ENCODE measurements at places on chromosomes 4 and X.

DNA sequence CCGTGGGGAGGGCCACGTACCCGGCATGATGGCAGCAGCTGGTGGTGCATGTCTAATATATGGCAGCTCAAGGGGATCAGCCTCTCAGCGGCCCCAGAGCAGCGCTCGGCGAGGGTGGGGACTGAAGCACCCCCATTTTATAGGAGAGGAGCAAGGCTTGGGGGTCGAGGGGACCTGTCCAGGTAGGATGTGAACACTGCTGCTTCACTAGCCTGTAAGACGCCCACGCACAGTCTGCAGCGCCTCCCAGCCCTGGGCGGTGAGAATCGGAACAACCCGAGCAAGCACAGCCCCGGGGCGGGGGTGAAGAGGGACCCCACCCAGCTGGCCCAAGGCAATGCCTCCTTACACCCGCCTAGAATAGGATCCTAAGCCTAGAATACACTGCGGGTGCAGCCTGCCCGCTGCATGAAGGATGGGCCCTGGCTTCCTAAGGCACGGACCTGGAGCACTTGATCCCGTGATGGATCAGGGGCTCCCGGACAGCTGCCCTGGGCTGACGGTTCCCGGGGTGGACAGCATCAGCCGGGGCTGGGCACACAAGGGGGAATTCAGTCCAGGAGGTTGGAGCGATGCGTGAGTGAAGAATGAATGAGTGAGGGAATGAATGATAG lies 17.6 kb downstream of the ADRA2C start:
- DNase-seq, result no peak

- no peak for DNase-seq
Observed at GRCh38 chr4:174230680-174231079, 52.8 kb downstream of the FBXO8 start.

- no peak for DNase-seq
Observed at GRCh38 chr4:84647312-84647884, 64.5 kb downstream of the CDS1 start.

DNA sequence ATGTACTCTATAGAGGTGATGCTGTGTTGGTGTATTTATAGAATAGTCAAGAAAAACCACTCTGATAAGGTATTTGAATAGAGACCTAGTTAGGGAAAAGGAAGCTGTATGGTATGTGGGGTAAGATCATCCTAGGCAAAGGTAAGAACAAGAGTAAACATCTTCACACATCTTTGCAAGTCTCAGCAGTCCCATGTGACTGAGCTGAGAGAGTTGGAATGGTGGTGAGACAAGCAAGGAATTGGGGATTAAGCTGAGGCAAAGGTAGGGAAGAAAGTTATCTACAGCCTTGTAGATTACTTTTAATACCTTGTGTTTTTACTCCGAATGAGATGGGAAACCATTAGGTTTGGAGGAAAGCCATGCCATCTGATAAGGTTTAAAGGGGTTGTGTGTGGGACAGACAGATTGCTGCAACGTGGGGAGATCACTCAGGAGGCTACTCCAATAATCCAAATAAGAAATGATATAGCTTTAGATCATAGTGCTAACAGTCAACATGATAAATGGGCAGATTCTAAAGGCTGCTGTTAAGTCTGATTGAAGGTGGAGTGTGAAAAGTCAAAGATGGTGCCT lies 31.7 kb upstream of the MANBA start:
- no peak for DNase-seq

DNA sequence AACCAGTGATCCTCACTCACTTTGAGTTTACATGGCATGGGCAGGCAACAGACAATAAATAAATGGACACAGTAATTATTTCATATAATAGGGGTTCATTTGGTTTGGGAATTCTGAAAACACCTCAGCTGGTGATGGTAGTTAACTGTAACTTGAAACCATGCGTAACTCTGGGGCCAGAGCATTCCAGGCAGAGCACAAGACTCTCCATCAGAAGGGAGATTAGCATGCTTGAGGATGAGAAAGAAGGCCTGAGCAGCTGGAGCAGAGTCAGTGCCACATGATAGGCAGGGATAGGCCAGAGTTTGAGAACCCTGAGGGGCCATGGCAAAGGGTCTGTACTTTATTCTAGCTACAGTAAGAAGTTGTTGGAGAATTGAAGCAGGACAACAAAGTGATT lies 56.3 kb upstream of the CXCL8 start:
- DNase-seq, result no peak

- no peak for DNase-seq
Observed at GRCh38 chrX:131067216-131067615, 9.1 kb downstream of the ARHGAP36 start.

- no peak for DNase-seq
Observed at GRCh38 chrX:119071381-119071780, 1.4 kb upstream of the CT47C1 start.

Measured in GDM1 (cell line).